ENCODE measurements at places on chromosomes 1 and 21.

DNA sequence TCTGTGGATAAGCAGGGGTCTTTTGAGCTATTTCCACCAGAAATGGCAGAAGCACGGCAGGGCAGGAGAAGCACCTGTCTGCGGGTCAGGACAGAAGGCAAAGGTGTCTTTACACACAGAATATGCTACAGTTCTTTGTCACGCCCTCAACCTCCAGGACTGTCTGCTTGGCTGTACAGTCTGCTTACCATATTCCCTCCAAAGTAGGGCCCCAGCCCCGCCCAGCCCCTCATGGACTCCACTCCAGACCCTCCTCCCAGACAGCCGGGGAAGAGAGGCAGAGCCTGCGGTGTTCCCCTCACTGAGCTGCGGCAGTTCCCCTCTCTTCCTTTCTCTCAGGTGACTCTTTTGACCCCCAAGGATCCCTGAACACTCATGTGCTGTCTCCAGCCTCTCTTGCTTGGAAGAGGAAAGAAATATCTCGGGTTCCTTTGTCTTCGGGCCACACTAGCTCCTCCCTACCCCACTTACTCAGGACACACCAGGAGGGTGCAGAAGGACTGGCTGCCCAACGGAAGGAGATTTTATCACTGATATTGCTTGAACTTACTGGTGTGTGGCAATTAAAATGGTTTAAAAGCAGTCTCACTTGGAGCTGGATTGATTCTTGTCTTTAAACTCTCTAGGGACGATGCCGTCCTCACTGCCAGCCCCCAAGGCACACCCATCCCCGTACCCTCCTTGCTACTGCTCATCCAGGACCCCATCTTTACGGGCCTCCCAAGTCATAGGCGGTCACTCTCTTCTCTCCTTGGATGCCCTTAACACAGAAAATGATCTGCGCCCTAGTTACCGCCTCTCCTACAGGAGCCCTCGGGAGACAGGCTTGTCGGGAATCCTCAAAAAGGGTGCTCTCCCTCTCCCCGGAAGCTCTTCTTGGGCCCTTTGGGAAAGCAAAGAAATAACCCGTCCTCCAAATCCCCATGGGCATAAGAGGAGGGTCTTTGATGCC lies 169.7 kb downstream of the TOMM20 start:
- no peak for DNase-seq

DNA sequence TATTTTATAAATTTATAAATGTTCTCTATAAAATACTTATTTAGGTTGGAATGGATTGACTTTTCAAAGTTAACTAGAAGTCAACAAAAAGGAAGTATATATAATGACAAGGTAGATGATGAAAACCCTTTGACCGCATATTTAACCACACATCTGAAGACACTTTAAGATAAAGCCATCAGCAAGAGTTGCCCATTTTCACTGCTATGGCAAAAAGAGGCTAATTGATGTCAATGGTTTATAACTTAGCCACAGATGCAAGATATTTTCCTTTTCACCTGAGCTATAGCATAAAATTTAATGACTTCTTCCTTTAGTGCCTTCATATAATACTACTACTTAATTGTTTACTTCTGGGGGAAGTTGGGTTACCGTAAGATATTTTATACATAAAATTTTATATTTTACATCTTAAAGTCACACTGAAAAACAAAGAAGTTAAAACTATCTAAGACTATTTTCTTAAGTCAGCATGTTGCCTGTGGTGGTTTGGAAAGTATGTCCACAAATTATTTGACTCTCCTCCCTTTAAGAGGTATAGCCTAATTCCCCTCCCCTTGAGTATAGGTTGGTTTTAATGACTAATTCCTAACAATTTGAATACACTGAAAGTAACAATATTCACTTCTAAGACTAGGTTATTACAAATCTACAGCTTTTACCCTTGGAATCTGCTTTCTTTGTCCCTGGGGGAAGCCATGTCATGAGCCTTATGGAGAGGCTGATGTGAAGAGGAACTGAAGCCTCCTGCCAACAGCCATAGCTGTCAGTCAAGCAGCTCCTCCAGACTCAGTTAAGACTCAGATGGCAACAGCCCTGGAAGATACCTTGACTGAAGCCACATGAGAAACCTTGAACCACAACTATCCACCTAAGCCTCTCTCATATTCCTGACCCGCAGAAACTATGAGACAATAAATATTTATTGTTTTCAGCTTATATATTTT lies 40.3 kb upstream of the LRRC8B start:
- no peak for DNase-seq

DNA sequence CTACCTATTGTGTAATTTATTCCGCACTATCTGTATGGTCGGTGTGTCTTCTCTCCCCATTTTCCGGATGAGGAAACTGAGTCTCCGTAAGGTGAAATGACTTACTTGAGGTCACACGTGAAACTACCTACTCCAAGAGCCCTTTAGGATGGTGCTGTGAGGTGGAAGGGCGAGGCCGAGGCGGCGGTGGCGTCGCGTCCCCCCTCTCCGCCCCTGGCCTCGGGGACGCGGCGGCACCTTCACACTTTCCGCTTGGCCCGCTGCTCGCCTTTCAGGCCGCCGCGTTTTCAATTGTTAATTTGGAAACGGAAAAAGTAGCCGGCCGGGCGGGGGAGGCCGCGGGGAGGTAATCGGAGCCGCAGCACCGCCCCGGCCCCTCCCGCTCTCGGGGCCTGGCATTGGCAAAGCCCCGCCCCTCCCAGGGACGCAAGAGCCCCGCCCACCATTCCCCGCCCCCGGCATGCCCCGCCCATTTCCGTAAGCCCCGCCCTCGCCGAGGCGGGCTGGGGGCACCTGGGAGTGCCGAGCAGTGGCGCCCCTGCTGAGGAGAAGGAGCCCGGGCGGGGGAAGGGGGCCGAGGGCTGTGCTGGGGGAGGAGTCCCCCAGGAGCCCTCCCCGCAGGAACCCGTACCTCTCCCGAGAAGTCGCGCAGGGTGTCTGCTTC lies 18.6 kb downstream of the KCNQ4 start:
- DNase-seq: peak; percentile 37

- no peak for DNase-seq
Measured at GRCh38 chr21:16587141-16587581, 857.4 kb downstream of the USP25 start.

- no peak for DNase-seq
Measured at GRCh38 chr1:209661071-209661470, 8.8 kb upstream of the LAMB3 start.

DNA sequence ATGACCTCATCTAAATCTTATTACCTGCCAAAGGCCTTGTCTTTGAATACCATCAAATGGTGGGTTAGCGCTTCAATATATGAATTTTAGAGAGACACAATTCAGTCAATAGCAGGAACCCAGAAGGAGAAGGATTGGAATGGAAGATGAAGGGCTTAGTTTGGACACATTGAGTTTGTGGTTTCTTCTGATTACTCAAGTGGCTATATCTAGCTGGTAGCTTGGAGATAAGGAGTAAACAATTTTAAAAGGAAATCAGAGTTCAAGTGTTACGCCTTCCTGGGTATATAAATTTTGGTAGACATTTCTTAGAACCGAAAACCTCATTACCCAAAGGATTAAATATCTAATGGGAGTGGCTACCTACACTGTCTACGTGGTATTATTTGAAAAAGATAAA lies 80.2 kb downstream of the RGS2 start:
- DNase-seq: no peak
